Daoy (cell line): ENCODE measurements at places on chromosomes 3 and 15. TPM values are rescaled to one million over a fixed set of nuclear protein-coding genes. Genes with fewer than 3 reads are reported as not detected.

TUSC7 gene
- total RNA-seq = not detected in 2 replicates

MEGF11 gene
- under 0.01 and 0.34 TPM in 2 replicates for total RNA-seq

ETV5 gene
- 48.0 and 53.0 TPM in 2 replicates for total RNA-seq

GRCh38 chr3:135966271-135966961 is 888 bp downstream of the PPP2R3A start:
- DNase-seq = no peak

- no peak for DNase-seq
Measured at GRCh38 chr3:186959029-186959624, 28.8 kb downstream of the ST6GAL1 start.

DNA sequence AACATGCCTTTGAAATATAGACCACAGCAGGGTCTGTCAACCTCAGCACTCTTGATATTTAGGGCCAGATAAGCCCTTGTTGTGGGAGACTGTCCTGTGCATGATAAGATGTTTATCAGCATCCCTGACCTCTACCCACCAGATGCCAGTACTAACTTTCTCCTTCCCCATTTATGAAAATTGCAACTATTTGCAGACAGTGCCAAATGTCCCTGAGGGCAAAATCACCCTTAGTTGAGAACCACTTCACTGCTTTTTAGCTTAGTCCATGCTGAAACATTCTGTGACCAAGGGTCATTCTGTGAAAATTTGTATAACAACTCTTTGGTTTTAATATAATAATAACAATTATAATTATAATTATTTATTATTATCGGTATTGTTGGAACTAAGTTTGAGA is 1032.4 kb downstream of the MCTP2 start:
- no peak for DNase-seq

DNA sequence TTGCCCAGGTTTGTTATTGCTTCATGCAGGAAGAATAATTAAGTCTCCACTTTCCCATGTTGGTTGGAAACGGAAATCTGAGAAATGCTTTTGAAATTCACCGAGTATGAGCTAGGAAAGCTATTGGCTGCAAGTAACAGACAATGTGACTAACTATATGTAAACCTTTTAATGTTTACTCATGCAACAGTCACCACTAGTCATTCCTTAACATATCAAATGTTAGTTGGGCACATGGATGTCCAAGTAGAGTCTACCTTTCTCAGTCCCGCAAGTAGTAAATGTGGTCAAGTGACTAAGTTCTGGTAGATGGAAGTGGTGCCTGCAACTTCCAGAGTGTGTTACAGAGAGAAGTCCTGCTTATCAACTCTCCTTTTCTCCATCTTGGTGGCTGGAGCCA is 52.5 kb downstream of the KLF15 start:
- DNase-seq = no peak

DNA sequence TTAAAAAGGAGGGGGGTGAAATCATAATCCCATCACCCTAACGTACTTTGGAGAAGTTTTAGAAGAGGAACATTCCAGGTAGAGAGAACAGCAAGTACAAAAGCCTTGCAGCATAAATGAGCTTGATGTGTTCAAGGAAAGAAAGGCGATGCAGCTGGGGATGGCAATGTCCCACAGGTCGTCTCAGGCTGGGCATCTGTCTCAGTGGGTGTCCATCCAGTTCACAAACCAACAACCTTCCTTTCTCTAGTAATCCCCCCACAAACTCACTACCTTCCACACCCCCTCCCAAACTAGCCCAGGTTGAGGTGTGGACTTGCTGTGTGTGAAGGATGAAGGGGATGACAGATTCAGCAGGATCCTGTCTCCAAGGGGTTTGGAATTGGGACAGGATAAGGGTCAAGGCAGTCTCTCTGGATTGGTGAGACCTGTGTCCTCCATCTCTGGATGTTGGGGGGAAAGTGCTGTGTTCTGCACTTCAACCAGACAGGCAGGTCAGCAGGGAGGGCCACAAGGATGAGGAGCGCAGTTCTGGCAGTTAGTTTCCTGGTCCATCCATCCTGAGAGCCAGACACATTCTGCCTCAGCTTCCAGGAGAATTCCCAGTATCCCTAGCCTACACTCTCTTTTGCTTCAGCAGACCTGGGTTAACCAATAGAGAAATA is 1.7 kb upstream of the ESYT3 start:
- no peak for DNase-seq

- no peak for DNase-seq
Measured at GRCh38 chr3:105888621-105889579, 20.1 kb upstream of the CBLB start.

DNA sequence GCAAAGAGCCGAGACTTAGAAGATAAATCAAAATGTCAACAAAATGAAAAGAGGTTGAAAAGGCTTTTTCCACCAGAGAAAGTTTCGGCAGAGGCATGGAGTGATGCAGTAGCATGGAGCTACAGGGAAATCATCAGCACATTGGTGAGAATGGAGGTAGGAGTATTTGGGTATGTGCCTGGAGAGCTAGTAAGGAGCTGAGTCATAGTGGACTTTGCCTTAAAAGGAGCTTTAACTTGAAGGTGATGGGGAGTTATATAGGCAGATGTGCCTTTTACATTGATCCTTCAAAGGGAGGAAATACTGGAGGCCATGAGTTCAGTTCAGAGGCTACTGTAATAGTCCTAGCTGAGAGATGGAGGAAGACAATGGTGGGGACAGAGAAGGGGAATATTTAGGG is 44.3 kb downstream of the IL5RA start:
- DNase-seq = peak; percentile 42

GRCh38 chr15:88748081-88748480 is 55.2 kb upstream of the ACAN start:
- DNase-seq = no peak

DNA sequence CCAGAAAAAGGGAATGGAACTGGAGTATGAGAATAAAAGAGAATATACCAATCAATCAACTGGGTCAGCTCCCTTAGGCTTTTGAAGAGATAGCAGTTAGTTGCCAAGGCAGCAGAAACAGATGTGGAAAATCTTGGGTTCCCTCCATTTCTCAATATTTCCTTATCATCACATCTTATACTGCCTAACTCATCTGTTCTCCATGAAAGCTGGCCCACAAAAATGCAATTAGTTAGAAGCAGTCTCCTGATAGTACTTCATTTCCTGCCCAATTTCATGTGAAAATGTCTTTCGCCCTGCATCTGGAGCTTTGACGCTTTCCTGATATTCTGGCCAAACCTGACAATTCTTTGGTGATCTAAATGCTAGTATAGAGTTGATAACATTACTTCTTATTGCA is 30.1 kb upstream of the SPTSSB start:
- peak; percentile 18 for DNase-seq

DNA sequence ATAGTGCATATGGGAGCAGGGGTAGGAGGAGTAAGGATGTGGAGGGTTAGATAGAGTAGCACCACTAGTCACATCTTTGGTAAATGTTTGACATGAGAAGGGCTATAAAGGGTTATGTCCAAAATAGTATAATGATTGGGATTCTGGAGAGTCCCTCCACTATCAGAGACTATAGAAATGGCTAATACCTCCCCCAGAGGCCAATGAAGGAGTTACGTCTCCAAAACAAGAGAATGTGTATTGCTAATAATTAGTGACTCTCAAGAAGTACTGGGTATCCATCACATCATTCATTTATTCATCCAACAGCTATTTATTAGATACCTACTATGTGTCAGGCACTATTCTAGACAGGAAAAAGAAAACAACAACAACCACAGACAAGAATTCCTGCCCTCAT is 203.7 kb upstream of the UMPS start:
- DNase-seq = no peak
